Breast epithelium (tissue), 4 donors: ENCODE measurements at places on chromosomes 1 and 21. TPM values are rescaled to one million over a fixed set of nuclear protein-coding genes. Genes with fewer than 3 reads are reported as not detected.

DNA sequence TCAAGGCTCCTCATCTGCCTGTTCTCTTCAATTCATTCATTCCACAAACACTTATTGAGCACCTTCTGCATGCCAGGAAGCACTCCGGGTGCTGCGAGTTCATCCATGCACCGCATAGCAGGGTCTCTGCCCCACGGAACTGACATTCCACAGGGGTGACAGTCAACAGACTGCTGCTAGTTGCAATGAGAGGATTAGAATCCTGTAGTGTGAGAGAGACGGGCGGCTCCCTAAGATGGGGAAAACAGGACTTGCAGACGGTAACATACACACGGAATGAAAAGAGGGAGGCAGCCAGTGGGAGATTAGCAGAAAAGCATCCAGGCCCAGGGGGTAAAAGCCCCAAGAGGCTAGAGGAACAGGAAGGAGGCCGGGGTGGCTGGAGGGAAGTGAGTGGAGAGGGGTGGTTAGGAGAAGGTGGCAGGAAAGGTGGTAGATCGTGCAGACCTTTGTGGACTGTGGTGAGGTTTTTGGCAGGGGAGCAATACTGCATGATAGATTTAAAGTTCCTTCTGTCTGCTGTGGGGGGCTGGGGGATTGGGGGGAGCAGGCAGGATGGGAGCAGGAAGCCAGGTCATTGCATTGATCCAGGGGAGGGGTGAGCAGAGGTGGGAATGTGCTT, 6.6 kb downstream of the TNFRSF8 start:
- DNase-seq = no peak

DNA sequence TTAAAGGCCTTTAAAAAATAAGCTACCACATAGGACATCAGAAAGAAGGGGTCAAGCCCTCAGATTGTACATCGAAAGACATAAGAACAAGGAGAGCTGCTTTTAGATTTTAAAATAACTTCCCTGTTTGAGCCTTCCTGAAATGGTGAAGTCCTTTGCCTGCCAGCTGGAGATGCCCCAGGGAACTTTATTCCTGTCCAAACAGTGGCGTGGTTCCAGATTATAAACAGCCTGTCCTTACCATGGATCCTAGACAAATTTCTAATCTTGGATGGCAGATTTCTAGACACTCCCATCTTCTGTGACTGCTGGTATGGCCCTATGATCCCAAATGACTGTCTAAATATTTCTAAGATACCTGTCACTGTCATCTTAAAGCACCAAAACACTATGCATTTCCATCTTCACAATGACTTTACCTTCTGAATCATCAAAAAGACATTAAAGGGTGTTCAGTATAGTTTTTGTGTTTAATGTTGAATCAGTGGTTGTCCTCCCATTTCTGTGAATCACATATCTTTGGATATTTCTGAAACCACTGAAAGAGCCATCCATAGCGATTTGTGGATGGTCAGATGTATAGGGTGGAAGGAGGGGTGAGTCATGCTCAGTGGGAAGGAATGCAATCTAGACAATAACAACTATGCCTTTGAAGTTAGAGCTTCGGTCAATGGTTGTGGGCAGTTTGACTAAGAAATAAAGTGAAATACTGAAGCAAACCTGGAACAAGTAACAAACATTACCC, 23.2 kb downstream of the ILDR2 start:
- no peak for DNase-seq

DNA sequence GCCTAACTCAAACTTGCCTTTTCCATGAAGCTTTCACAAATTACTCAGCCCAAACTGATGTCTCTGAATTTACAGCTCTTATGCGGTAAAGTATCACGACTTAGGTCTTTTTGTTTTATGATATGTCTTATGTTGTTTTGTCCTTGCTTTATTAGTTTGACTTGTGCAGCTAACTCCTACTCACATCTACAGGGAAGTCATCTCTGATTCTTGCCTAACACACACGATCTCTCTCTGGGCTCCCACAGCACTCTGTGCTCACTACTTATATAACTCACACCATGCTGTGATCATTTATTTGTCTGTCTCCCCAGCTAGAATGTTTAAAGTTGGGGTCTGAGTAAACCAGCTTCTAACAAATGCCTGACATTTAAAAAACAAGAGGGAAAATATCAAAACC, 9.3 kb upstream of the PI4KB start:
- no peak for DNase-seq

- DNase-seq = no peak
Measured at GRCh38 chr1:73564294-73564693, 633.7 kb downstream of the LRRIQ3 start.

GRCh38 chr21:44909719-44910118, 11.0 kb downstream of the ITGB2 start:
- no peak for DNase-seq

- DNase-seq = no peak
Measured at GRCh38 chr21:17197996-17198395, 314.8 kb upstream of the CXADR start.

DNA sequence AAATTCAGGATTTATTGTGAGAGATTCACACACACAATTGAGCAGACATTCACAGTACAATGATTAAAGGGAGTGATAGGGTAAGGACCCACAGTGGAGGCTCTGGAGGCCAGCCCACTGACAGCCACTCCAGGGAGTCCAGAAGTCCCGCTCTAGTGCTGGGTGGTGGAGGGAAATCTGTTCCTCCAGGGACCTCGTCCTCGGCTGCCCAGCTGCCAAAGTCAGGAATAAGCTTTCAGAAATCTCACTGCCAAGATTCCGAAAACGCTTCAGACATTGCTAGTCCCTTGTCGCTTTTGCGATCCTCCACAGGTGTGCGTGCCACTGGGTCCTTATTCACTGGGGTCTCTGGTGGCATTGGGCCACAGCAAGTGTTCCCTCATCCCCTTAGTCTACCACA, 2.3 kb downstream of the MX1 start:
- no peak for DNase-seq

NDUFS5 gene
- total RNA-seq = 299 TPM
